ENCODE measurements at places on chromosomes 11 and 22.

DNA sequence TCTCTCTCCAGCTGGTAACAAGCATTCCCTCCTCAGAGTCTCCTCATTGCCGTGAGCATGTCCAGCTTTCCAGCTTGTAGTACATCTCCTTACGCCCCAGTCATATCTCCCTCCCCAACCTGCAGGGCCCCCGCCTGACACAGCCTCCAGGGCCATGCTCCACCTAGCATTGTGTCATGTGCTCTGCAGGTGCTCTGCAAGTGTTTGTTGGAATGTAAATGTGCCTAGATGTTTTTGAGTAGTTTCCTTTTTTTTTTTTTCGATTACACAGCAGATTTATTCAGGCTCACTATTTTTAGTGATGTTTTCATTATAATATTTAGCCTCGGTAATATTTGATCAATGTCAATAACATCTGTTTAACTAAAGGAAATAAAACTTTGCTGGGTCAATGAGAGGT lies 82.5 kb downstream of the NCAM1 start:
- DNase-seq, result no peak

GRCh38 chr11:14288189-14288935 lies 70.6 kb downstream of the RRAS2 start:
- no peak for DNase-seq

GRCh38 chr11:125348674-125349309 lies 147.3 kb downstream of the FEZ1 start:
- DNase-seq, result peak; percentile 24

DNA sequence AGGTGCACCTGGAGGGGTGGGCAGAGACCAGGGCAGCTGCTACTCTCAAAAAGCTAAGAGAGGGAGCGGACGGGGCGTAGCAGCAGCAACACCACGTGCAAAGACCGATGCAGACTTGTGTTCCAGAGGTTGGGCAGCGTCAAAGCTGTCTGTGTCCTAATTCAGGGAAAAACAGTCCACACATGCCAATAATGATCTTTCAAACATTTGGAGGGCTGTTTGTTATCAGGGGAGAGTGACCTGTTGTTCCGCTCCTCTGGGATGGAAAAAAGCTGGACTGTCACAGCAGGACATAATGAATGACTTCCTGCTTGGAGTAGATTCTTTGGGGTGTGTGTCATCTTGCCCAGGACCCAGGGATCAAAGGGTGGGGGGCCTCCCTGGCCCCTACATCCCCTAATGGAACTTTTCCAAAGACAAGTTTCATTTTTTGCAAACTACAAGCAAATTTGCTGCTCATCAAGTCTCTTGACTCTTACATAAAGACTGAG lies 6.2 kb upstream of the FBLN1 start:
- DNase-seq, result no peak

DNA sequence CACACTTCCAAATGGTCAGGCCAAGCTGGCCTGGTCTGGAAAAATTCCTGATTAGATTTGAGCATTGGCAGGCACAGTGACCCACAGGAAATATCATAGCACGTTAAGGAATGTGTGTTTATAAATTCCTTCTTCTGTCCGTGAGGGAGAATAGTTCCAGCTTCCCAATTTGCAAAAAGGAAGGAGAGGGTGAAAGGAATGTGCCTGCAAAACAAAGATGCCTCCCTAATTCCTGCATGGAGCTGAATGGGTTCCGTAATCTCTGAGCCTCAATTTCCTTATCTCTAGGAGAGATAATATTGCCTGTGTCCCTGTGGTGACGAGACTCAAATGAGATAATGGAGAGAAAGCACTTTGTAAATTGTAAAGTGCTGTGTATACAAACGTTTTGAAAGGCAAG lies 105.1 kb downstream of the FEZ1 start:
- DNase-seq, result no peak

DNA sequence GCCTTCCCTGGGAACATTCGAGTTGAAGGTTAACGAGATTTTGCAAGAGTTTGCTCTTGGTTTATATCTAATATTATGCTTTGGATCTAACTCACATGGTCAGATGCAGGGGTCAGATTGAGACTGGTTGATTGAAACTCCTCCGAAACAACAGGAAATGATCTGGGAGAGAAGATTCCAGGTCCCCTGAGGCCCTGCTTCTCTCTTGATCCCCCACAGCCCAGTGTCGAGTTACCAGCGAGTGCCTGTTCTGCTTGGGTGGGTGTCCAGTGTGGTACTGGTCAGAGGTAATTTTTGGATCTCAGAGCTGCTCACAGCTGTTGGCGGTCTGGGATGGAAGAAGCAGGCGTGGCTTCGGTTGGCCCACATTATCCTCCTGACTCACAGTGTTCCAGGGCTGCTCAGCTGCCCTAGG lies 9.2 kb downstream of the FBLN1 start:
- DNase-seq, result no peak

Measured in activated CD4-positive, alpha-beta T cell treated with anti-CD3 and anti-CD28 coated beads for 4 hours (primary cell).